ENCODE measurements at places on chromosomes 5 and 9.

GRCh38 chr5:9513827-9514226, 32.0 kb downstream of the SEMA5A start:
- DNase-seq, result no peak

DNA sequence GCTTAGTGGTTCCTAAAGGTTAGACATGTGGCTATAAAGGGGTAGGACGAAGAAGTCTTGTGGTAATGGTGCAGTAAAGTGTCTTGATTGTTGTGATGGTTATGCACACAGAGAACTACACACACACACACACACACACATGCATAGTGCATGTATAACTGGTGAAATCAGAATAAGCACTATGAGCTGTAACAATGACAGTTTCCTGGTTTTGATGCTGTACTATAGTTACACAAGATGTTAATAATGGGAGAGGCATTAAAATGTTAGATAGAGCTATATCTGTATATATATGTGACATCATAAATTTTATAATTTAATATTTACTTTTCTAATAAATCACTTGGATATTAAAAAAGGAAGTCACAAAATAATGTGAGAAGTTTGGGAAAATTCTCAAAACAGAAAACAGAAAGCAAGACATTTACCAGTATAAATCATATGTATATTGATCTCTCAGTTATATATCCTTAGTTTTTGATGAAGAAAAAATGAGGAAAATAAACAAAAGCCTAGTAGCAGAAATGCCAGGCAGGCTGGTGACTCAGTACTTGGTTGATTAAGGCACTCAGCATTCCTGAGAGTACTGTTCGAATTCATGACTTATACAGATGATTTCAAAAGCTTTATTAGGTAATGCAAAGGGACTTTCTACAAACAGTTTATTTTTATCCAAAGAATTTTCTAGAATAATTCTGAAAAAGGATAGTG, 350.5 kb upstream of the DAB2 start:
- DNase-seq, result no peak

GRCh38 chr5:1793301-1793740, 6.3 kb downstream of the MRPL36 start:
- DNase-seq, result no peak

GRCh38 chr9:12815888-12816287, 41.1 kb downstream of the LURAP1L start:
- DNase-seq, result no peak

GRCh38 chr5:34724741-34725140, 68.6 kb downstream of the RAI14 start:
- no peak for DNase-seq

DNA sequence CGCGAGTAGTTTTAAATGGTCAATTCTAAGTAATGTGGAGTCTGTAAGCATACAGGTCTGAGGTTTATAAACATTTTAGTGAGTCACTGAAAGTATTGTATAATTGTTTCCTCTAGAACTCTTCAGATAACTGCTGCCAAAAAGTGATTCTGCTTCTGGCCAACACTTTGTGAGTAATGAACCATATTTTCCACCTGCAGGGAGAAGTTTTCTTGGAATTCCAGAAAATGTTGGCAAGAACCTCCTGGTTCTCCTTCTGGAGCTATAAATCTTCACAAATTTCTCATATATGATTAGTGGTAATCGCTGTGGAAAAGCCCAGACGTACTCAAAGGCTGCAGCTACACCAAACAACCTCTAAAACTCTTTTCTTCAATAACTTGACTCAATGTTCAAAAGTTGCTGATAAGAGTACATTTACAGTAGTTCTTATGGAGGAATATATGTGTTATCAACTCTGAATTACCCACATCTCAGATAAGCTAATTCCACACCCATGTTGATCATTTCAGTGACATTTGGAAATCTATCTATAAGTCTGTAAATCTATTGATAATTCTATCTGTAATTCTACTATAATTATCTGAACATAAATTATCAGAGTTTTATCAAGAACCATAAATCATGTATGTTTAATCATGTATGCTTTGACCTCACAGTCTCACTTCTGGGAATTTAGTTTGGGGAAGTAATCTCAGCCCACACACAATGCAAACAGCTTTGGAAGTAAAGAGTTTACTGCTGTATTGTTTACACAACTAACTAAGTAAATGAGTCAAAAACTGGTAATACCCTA, 74.1 kb downstream of the FNBP1 start:
- DNase-seq, result no peak

- no peak for DNase-seq
Observed at GRCh38 chr5:1429496-1429895, 15.7 kb downstream of the SLC6A3 start.

- DNase-seq, result peak; percentile 53
Observed at GRCh38 chr9:107158321-107158720, 124.8 kb upstream of the RAD23B start.

DNA sequence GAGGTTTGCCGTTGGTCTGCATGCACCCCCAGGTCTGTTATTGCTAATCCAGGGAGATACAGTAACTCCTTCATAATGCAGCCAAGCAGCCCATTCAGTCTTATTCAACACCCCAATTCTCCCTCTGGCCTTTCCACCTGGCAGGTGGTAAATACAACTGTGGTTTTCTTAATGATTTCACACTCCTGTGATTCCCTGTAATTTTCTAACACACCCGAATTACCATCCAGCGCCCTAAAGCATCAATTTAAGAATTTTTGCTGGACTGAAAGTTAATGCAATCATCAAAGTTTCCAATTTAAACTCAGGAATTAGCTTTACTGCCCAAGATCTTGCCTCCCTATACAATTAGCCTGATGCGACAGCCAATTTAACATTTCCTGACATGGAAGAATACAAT, 62.5 kb downstream of the GNAQ start:
- no peak for DNase-seq

DNA sequence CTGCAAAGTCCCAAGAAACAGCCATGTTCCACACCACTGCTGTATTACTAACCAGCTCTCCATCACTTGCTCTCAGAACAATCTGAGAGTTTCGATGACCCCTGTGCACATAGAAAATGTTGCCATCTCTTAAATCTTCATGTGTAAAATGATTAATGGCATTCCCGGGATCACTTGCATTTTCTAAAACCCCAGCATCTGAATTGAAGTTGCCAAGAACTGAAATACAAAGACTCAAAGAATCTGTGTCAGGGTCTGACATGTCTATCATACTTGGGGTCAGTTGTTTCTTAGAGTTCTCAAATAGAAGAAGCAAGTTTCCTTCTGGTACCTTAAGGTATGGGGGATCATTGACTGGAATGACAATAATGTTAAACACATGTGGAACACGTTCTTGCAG, 115.1 kb downstream of the ESM1 start:
- no peak for DNase-seq

- DNase-seq, result no peak
Observed at GRCh38 chr9:36845844-36846243, 188.2 kb downstream of the PAX5 start.

- no peak for DNase-seq
Observed at GRCh38 chr5:103498800-103499551, 63.6 kb downstream of the NUDT12 start.

Measured in SW480 (cell line).